ENCODE measurements at places on chromosomes 5 and 9. TPM values are rescaled to one million over a fixed set of nuclear protein-coding genes. Genes with fewer than 3 reads are reported as not detected.
A peak's percentile ranks its signal among the peaks of the same experiment; 100 is the strongest.

LRRC14B gene
- not detected for total RNA-seq

TNIP1 gene
- 64.6 TPM for total RNA-seq

MRPL41 gene
- total RNA-seq = 36.6 TPM

DNAJA1 gene
- 171 TPM for total RNA-seq

OR1Q1 gene
- not detected for total RNA-seq

DNA sequence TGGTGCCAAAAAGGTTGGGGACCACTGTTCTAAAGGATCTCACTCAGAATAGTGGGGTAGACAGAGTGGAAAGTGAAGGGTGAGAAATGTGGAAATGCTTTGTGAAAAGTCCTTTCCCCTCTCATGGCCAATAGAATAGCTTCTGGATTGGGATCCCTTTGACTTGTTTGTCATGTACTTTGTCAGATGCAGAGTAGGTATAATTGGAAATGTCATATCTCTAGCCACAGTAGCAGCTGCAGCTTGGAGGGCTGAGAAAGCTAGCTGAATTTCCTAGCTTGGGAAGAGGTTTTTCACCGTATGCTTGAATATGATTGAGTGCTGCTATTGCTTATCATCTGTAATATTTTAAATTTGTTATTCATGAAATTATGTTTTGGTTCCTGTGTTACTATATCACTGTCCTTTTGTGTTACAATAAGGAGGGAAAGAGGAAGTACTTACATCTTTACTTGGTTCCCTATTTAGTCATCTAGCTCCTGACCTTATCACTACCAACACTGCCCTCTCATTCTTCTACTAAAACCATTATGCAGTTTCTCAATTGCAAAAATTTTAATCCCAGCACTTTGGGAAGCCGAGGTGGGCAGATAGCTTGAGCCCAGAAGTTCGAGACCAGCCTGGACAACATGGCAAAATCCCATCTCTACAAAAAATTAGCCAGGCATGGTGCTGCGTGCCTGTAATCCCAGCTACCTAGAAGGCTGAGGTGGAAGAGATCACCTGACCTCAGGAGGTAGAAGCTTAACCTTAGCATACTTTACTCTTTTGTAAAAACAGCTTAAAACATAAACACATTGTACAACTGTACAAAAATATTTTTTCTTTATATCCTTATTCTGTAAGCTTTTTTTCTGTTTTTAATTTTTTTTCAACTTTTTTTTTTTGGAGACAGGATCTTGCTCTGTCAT is 12.4 kb downstream of the SLC30A5 start:
- no peak overlapping the region for H3K27ac ChIP-seq
- H3K36me3 ChIP-seq = no peaks in the 10 kb centered on the region
- no peaks in the 10 kb centered on the region for H3K27me3 ChIP-seq
- no peak overlapping the region for H3K4me3 ChIP-seq
- no peaks in the 10 kb centered on the region for H3K4me1 ChIP-seq

GRCh38 chr5:90365328-90365727 is 44.2 kb downstream of the CETN3 start:
- H3K27me3 ChIP-seq = no peaks in the 10 kb centered on the region
- no peak overlapping the region for H3K4me3 ChIP-seq
- H3K4me1 ChIP-seq = no peaks in the 10 kb centered on the region
- H3K27ac ChIP-seq = no peak overlapping the region
- H3K36me3 ChIP-seq = no peaks in the 10 kb centered on the region

- no peaks in the 10 kb centered on the region for H3K27me3 ChIP-seq
- H3K36me3 ChIP-seq = no peaks in the 10 kb centered on the region
- H3K4me1 ChIP-seq = peaks cover 9% of the 10 kb centered on the region
- no peak overlapping the region for H3K27ac ChIP-seq
- no peak overlapping the region for H3K4me3 ChIP-seq
These were observed 23.0 kb downstream of the EPB41L4B start for GRCh38 chr9:109297899-109298298.

DNA sequence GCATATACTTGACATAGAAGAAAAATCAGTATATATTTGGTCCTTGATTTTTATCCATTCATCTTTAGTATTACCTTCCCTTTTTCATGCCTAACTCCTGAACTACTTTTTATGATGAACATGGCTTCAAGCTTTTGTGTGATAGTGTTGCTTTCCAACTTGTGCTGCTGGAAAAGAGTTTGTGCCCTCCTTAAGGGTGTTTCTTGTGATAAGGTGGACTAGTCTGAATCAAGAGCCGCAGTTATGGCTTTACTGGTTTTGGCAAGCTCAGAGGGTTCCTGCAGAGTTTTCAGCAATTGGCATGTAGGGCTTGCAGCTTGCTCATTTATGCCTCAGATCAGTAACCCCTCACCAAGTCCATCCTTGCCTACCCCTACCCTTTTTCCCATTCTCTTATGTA is 20.5 kb downstream of the POLR3G start:
- no peaks in the 10 kb centered on the region for H3K36me3 ChIP-seq
- H3K4me1 ChIP-seq = no peaks in the 10 kb centered on the region
- no peak overlapping the region for H3K4me3 ChIP-seq
- no peak for DNase-seq

DNA sequence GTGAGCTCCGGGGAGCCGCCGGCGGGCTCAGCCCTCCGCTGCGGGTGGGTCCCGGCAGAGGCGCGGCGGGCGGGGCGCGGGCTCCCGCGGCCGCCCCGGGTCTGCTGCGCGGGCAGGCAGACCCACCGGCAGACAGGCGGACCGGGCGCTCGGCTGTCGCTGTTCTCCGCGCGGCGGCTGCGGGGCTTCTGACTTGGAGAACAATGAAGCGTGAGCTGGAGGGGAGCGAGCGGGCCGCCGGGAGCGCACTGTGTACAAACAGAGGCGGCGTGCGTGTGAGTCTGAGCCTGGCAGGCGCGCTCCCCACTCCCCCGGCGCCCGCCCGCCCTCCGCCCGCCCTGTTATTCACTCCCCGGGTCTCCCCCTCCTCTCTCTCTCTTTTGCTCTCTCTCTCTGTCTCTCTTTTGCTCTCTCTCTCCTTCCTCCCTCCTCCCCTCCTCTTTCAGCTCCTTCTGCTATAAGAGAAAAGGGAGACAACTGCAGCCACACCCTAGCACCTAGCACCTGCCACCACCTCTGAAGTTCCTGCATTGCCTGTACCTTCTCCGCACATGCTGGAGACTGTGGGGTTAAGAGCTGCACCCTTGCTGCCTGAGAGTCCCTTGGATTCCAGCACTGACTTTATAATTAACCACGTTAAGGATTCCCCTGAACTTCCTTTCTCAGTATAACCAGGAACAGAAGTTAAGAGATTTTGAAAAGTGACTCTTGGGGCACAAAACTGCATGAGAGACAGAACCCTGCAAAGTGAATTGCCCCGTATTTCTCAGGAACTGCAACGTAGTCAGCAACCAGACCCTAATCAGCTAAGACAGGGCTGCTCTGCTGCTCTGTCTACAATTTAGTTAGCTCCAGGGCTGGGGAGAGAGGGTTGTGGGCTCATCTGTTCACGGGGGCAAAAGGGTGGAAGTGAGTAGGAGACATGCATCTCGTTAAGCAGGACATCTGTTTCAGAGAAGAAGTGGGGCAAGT is at the start of gene EDIL3:
Gene EDIL3 (minus strand): TSS at position 277 of the 972 bp plus-strand sequence. CDS start 506 bp downstream, outside the sequence.
- peak within 1 kb of the TSS; percentile 13 for H3K27ac ChIP-seq
- peak; percentile 72 for DNase-seq
- peaks cover 9% of the 10 kb centered on the region for H3K4me1 ChIP-seq
- peak within 1 kb of the TSS; percentile 71 for H3K4me3 ChIP-seq
- peaks cover 16% of the 10 kb centered on the region for H3K27me3 ChIP-seq

- H3K36me3 ChIP-seq = no peaks in the 10 kb centered on the region
- H3K27me3 ChIP-seq = no peaks in the 10 kb centered on the region
- H3K27ac ChIP-seq = no peak overlapping the region
- no peaks in the 10 kb centered on the region for H3K4me1 ChIP-seq
- no peak for DNase-seq
These were observed 585.2 kb downstream of the EFNA5 start for GRCh38 chr5:107085572-107085971.

DNA sequence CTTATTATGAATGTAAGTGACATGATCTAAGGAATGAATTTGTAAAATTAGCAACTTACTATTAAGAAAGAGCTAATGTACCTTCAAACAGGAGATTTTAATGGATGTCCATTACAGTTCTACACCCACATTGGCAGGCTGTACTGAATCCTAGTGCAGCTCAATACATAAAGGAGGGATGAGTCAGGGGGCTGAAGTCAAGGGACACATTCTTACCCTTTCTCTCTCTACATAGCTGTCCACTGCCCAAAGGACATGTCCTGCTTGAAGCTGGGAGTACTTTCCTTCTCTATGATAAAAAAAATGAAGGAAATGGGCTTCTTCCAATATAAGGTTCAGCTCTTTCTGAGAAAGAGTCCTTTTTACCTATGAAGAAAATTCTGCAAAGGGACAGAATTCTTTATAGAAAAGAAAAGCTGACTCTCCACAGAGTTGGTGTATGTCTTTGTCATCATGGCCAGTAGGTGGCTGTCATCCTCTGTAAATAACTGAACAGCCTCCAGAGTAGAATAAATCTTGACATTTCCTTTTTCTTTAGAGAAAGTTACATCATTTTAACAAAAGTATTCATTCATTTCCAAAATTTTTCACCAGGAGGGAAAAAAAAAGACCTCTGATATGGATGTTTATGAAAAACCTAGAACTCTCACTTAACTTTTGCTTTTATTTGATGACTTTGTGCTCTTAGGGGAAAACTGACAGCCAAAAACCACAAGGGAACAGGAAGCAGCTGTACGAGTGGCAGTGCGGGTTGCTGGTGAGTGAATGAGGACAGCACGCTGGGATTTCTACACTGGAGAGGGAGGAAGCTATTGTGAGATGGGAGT is 13.1 kb upstream of the IFNA14 start:
- no peaks in the 10 kb centered on the region for H3K36me3 ChIP-seq
- no peak overlapping the region for H3K27ac ChIP-seq
- no peak overlapping the region for H3K4me3 ChIP-seq
- peak; percentile 32 for DNase-seq
- H3K4me1 ChIP-seq = no peaks in the 10 kb centered on the region

- H3K27ac ChIP-seq = no peak overlapping the region
- no peaks in the 10 kb centered on the region for H3K27me3 ChIP-seq
- no peaks in the 10 kb centered on the region for H3K4me1 ChIP-seq
- peak; percentile 10 for DNase-seq
- H3K4me3 ChIP-seq = no peak overlapping the region
These were observed 1094.9 kb downstream of the MAT2B start for GRCh38 chr5:164600274-164600673.

DNA sequence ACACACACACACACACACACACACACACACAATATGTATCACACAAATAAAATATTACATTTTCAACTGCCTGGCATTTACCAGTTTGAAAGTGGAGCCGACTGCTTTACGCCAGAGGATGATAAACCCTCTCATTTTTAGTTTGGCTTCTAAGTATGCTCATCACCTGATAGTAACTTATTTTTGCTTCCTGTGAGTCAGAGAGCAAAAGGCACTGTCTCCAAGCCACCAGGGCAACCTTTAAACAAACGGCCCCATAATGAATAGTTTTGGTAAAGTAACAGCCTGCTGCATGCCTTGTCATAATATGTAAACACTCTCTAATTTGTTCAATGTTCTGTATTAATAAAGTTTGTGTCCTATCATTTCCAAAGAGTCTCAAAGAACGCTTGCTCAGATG is 26.9 kb downstream of the KLF4 start:
- no peak for DNase-seq
- no peaks in the 10 kb centered on the region for H3K27me3 ChIP-seq
- H3K36me3 ChIP-seq = no peaks in the 10 kb centered on the region
- H3K27ac ChIP-seq = no peak overlapping the region
- no peaks in the 10 kb centered on the region for H3K4me1 ChIP-seq

DNA sequence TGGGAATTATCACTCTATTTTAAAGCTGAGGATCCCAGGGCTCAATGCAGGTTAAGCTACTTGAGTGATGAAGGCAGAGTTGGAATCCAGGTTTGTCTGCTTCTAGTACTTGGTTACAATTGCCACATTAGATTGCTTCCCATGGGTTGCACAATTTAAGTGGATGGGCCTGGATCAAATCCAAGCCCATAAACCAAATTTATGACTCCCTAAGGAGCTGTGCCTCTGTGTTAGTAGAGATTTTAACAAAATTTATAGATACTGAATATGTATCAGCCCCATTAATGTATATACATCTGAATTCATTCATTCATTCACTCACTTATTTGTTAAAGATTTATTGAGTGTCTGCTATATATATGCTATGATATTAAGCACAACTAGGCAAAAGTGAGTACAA is 332.3 kb upstream of the KLF9 start:
- H3K27ac ChIP-seq = peak overlapping the region; percentile 21
- no peaks in the 10 kb centered on the region for H3K36me3 ChIP-seq
- peak; percentile 25 for DNase-seq
- H3K4me3 ChIP-seq = no peak overlapping the region
- H3K27me3 ChIP-seq = no peaks in the 10 kb centered on the region
- peaks cover 13% of the 10 kb centered on the region for H3K4me1 ChIP-seq
